ENCODE measurements at places on chromosomes 7 and 10.
A peak's percentile ranks its signal among the peaks of the same experiment; 100 is the strongest.

GRCh38 chr10:75127471-75127870 lies 16.0 kb downstream of the SAMD8 start:
- DNase-seq = no peak

- no peak for DNase-seq
These were observed 121.4 kb downstream of the CDK14 start for GRCh38 chr7:90717296-90718060.

DNA sequence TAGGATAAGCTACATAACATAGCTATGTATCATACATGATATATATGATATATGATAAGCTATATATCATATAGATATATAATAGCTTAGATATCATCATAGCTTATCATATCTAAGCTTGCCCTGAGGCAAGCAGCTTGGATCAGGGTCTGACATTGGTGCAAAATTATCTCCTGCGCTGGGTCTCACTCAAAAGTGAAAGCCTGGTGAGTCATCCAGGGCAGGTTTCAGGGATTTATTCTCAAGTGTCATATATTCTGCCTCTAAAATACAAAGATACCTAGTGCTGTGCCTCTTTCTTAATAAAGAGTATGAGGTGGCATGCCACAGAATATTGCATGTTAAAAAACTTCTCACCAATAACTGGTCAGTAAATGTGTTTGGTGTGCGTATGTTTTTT lies 105.9 kb downstream of the CDC14C start:
- DNase-seq = no peak

- DNase-seq = no peak
These were observed 291.2 kb upstream of the HABP2 start for GRCh38 chr10:113261611-113262091.

DNA sequence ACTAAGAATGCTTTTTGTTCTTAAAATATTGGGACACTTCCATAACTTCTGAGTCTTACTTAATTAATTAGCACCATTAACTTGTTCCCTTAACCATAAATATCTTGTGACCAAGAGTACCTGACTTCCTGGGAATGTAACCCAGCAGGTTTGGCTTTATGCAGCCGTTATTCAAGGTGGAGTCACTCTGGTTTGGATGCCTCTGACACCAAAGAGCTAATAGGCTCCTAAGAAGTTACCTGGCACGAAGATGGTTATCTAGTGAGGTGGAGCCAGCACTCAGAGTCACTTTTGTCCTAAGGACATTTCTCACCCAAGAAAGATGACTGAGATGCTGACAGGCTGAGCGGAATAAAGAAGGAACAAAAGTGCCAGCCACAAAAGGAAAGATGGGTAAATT lies 172.3 kb downstream of the C1GALT1 start:
- DNase-seq = no peak

- peak; percentile 78 for DNase-seq
These were observed 702 bp upstream of the KAZALD1 start for GRCh38 chr10:101060951-101061623.

DNA sequence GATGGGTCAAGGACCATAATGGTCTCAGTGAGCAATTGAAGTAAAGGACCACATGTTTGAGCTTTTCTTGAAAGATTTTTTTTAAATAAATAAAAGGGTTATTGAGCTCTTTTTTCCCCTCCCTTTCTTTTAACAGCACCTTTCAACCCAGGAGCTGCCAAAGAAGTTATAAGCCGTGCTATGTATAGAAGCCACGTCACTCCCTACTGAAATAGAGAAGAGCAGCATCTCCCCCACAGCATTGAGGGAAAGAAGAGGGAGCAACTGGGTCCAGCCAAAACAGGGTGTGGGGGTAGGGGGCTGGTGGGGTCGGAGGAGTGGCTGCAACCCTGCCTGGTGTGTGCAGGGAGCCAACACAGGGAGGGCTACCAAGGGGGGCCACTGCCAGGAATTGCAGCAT lies 227.2 kb downstream of the PLXNA4 start:
- no peak for DNase-seq

DNA sequence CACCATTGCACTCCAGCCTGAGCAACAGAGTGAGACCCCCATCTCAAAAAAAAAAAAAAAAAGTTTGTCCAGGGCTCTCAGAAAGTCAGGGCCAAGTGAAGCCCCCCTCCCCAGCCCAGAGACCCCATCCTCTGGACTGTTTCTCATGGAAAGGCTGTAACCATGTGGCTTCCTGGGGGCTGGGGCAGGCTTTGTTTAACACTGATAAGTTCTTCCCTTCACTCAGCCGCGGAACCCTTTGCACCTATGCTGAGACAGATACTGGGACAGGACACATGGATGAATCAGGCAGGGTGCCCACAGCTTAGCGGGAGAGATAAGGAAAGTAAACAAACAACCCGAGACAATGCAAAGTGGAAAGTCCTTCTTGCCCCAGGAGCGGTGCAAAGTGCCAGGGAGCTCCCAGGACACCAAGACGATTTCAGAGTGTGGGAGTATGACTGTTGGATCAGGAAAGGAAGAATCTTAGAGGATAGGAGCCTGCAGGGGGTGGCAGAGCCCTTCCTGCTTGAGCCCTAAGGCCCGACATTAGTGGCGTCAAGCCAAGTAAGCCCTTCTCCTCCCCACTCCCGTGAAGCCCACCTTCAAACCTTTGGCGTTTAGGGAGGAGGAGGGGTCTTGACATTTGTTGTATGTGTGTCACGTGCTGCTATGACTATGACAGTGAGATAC lies 11.6 kb downstream of the MLXIPL start:
- DNase-seq = no peak

GRCh38 chr7:52719677-52720076 lies 315.8 kb upstream of the POM121L12 start:
- no peak for DNase-seq

Measured in effector memory CD4-positive, alpha-beta T cell (primary cell).